ENCODE measurements at places on chromosomes 5 and 9. TPM values are rescaled to one million over a fixed set of nuclear protein-coding genes. Genes with fewer than 3 reads are reported as not detected.

Gene SAXO1
- 0.22 TPM for polyA plus RNA-seq

Gene QSOX2
- 18.8 TPM for polyA plus RNA-seq

Gene ARHGEF39
- 8.1 TPM for polyA plus RNA-seq

Gene TAS2R1
- not detected for polyA plus RNA-seq

Gene SPINK7
- 0.12 TPM for polyA plus RNA-seq

Gene SLC2A8
- 14.6 TPM for polyA plus RNA-seq

Gene PCDH12
- polyA plus RNA-seq: 17.0 TPM

Gene GRXCR2
- polyA plus RNA-seq: not detected

Gene LCN1
- not detected for polyA plus RNA-seq

Gene ITK
- 0.28 TPM for polyA plus RNA-seq

Gene SLC36A3
- not detected for polyA plus RNA-seq

Gene AFAP1L1
- polyA plus RNA-seq: 18.4 TPM

Gene UQCRQ
- 186 TPM for polyA plus RNA-seq

DNA sequence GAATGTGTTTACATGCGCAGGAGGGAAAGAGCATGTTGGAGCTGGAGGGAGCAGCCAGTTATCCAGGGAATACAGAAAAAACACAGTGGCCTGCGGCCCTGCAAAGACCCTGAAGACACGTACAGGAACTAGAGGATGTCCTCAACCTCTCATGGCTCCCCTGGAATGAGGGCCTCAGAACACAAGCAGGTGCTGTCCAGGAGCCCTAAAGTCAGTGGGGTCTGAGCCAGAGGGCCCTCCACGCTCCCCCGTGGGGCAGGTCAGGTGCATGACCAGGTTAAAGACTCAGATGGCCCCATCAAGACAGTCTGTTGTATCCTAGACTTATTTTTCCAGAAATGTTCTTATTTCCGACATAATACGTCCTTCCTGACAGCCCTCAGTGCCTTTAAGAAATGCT is 106.9 kb downstream of the ROR2 start:
- DNase-seq: no peak

DNA sequence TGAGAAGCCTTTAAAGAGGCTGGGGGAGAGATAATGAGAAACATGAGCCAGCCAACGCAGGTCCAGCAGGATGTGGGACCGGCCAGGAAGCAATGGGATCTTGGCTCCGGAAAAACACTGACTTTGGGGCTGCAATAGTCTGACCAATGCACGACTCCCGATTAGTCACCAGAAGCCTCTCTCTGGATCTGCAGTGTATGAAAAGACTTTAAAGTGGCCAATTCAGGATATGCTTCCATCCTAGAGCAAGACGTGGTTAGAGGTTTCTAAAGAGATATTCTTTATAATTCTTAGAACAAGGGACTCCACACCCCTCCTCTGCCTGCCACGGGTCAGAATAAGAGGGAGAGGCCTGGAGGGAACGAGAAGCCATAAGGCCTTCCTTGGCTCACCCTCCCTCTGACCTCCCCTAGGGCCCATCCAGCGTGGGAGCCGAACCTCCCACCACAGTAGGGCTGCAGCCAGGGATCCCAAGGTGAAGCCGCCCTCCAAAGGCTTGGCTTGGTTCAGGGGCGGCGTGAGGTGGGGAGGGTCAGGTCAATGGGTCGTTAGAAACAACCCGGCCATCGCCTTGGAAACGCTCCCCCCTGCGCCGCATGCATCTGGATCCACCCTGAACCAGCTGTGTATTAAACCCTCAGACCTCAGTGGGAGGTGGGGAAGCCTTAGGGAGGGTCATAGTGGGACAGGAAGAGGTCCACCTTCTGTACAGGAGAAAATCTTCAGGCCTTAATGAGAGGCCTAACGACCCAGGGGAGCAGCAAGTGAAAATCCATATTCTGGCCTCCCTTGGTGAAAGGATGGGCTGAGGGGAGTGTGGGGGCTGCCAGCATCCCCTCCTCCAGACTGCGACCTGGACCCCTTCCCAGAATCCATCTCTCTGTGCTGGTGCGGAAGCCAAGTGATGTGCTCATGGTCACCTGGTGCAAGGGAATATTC is 11.1 kb downstream of the FGF1 start:
- DNase-seq: no peak

GRCh38 chr5:125659316-125660023 is 763.7 kb upstream of the GRAMD2B start:
- DNase-seq: peak; percentile 61

GRCh38 chr5:168885324-168886120 is 306.4 kb upstream of the PANK3 start:
- DNase-seq: no peak

GRCh38 chr5:81631124-81631523 is 119.8 kb downstream of the SSBP2 start:
- DNase-seq: no peak

DNA sequence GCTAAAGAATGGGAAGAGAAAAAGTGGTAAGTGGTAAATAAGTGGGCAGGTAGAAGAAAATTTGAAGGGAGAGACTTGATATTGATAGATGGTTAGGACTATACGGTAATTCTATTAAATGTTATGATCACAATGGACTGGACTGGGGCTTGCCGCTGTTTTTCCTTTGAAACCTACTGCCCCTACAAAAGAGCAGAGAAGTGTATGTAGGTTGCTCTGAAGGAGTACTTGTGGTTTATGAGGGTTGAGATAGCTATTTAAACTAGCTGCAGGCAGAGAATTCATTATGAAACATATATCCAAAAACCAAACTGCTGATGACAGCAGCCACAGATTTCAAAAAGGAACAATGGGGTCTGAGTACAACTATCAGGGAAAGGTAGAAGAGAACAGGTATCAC is 16.8 kb upstream of the HK3 start:
- no peak for DNase-seq

- no peak for DNase-seq
Observed at GRCh38 chr9:126777733-126778132, 27.1 kb upstream of the ZBTB43 start.

GRCh38 chr5:34652914-34653313 is 3.2 kb upstream of the RAI14 start:
- DNase-seq: no peak

DNA sequence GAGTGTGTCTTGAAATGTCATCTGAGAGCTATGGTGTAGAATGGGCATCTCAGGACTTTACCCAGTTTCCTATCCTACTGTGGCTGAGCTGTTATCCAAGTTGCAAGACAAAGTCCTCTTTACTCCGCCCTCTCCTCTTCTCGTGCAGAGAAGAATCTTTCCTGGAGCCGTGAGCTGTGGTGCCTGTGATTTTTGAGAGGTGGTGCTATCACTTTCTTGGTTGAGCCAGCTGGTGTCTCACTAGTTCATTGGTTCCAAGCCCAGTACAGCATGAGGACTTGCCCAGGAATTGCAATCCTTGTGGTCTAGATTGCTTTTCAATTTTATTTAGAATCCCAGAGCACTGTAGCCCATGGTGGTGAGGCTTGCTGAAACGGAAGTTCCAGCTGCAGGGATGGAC is 2300.3 kb downstream of the MAT2B start:
- DNase-seq: no peak

DNA sequence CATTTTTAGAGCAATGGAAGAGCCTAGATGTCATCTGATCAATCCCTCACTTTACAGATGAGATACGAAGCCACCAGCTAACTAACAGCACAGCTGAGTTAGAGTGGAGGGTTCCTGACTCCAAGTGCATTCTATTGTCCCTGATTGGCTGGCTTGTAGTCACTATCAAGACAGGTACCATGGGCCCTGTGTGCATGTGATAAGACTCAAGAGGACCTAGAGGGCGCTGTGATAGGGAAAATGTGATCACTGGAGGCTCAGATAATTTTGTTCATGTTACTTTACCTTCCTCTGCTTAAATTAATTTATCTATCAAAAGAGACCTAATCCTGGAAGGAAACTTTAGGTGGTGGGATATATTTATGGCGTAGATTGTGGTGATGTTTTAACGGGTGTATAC is 19.5 kb upstream of the SNAPC3 start:
- DNase-seq: no peak

DNA sequence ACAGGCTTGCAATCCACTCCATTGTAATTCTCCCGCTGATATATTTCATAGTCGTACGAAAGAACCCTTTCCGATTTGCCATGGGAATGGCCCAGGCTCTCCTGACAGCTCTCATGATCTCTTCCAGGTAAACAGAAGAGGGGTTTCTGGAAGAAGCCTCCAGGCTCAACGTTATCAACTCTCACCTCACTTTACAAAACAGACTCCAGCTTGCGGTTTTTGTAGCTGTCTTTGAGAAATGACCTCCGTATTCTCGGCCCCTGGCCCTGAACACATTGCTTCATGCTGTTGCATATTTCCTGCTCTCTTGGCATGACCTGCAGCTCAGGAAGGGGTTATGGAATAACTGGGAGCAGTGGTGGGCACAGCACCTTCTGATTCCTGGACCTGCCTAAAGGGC is 85.7 kb downstream of the SLC1A1 start:
- DNase-seq: no peak

DNA sequence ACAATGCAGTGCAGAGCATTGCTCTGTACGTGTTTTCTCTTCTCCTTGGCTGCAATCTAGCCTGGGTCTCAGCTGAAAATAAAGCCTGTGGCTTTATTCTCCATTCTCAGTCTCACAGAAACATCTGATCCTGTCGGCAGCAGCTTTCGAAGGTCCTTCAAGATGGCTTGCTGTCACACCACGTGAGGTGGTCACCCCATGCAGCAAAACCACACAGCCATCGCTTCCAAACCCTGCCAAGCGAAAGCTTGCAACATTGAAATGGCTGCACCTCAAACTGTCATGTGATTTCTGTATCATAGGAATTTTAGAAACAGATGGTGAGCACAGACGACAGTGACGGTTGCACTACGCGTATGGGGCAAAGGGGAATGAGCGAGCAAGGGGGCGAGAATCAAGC is 98.5 kb upstream of the SMARCA2 start:
- DNase-seq: no peak

GRCh38 chr5:66793049-66793448 is 196.9 kb downstream of the MAST4 start:
- no peak for DNase-seq

GRCh38 chr9:36779582-36779981 is 206.9 kb downstream of the MELK start:
- DNase-seq: no peak

GRCh38 chr9:20226345-20226744 is 396.0 kb downstream of the MLLT3 start:
- no peak for DNase-seq

GRCh38 chr5:108505608-108506007 is 123.7 kb upstream of the FBXL17 start:
- no peak for DNase-seq

GRCh38 chr9:127545196-127546124 is 66.6 kb upstream of the STXBP1 start:
- DNase-seq: no peak

- no peak for DNase-seq
Observed at GRCh38 chr9:35540315-35540714, 50.4 kb downstream of the RUSC2 start.

GRCh38 chr5:62111428-62111827 is 194.6 kb upstream of the KIF2A start:
- no peak for DNase-seq

DNA sequence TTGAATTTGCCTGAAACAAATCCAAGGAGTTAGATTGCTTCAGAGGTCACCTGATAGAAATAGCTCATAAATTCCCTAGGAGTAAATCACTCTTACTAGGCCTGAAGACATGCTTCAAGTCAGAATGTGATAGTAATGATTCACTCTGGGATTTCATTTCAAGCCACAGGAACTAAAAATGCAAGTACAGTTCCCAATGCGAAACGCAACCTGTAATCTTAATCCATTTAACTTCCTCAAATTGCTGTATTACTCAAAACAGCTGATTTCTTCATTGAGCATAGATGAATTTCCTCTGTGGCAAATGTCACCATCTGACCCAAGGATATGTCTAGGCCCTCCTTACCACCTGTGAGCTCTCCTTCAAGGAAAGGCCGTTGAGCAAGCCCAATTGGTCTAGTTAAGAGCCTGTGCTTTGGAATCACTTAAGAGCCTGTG is 32.1 kb upstream of the IL6ST start:
- DNase-seq: no peak

- no peak for DNase-seq
Observed at GRCh38 chr5:86786955-86787354, 169.2 kb downstream of the COX7C start.

DNA sequence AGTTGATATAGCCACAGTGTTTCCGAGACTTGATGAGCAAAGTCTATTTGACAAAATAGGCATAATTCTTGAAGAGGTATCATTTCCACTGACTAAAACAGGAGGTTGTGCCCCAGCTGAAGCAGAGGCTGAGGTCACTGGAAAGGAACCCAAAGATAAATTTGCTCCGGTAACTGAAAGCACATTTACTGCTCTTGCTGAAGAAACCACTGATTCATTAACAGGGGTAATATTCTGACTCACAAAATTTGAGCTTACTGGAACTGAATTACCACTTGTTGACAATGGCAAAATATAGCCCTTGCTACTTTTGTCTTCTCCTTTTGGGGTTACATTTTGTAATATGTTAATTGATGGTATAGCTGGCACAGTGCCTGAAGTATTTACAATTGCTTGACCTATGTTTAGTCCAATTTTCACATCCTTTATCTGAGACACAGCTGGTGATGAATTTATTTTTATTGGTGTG is 30.2 kb downstream of the MLANA start:
- DNase-seq: no peak

- DNase-seq: no peak
Observed at GRCh38 chr5:147290261-147290660, 55.4 kb downstream of the STK32A start.

- no peak for DNase-seq
Observed at GRCh38 chr9:33446946-33447798, at the start of gene AQP3. Gene AQP3 (minus strand): TSS chr9:33447593. CDS start chr9:33447530, 63 bp downstream.

DNA sequence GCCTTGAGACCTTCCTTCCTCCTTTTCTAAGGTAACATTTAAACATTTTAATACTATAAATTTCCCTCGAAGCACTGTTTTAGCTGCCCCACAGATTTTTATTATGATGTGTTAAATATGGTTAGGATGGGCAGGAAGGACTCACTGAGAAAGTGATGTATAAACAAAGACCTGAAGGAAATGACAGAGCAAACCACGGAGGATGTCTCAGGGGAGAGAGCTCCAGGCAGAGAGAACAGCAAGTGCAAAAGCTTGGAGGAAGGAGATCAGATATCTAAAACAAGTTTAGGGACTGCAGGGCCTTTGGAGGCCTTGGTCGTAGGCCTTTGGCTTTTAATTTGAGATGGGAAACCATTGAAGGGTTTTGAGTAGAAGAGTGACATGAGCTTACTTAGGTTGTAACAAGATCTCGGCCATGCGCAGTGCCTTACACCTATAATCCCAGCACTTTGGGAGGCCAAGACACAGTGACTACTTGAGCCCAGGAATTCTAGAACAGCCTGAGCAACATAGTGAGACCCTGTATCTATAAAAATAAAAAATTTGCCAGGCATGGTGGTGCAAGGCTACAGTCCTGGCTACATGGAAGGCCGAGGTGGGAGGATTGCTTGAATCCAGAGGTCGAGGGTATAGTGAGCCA is 35.5 kb upstream of the LRRTM2 start:
- DNase-seq: no peak

DNA sequence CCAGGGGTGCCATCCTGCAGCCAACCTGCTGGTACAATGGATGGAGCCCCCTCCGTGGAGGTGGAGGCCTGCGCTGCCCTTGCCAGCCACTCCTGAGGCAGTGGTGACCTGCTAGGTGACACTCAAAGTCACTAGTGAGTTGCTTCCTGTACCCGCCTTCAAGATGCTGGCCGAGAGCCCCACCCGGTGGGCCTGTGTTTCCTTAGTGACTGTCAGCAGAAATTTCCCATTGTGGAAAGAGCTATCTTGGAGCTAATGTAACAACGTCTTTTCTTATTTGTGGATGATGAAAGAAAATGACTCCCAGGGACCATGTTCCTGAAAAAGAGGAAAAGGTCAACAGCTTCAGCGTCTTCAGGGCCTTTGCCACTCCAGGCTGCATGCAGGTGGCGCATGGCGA is 117.0 kb upstream of the BOD1 start:
- no peak for DNase-seq

GRCh38 chr9:28926306-28926705 is 1353.0 kb upstream of the C9orf72 start:
- no peak for DNase-seq

Data from right renal cortex interstitium (tissue), 3 donors.